NCI-H146 (cell line): ENCODE measurements at places on chromosomes 7 and 10.
A peak's percentile ranks its signal among the peaks of the same experiment; 100 is the strongest.

- no peak for DNase-seq
Observed at GRCh38 chr10:111954386-111954785, 229.2 kb downstream of the GPAM start.

DNA sequence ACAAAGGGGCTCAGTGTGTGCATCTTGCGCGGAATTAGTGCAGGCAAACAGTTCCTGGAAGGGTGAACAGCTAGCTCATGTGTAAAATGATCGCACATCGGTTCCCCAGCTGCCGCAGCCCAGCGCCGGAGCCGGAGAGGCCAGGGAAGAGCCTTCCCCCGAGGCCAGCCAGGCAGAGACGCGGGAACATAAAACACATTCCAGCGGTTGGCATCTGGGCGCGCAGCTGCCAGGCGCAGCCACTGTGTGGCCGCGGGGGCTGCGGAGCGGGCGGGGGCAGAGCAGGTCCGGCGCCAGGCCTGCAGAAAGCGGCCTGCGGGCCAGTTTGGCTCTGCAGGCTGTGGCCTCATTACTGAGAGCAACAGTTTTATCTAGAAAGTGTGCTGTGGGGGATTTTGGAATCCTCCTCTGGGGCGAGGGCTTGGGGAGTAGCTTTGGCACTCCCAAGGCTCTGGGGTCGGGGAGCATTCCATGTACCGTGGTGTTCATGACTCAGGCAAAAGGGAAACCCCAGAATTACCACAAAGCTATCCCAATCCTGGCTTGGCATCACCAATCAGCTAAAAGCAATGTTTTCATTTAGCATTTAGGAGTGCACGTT lies 74.3 kb downstream of the SAMD9 start:
- DNase-seq, result peak; percentile 44

GRCh38 chr7:147980826-147981813 lies 609.4 kb upstream of the C7orf33 start:
- DNase-seq, result no peak

- no peak for DNase-seq
Observed at GRCh38 chr10:77905086-77905748, 21.3 kb downstream of the DLG5 start.

GRCh38 chr7:134996097-134996550 lies 9.8 kb downstream of the AGBL3 start:
- no peak for DNase-seq

- DNase-seq, result peak; percentile 62
Observed at GRCh38 chr10:100970076-100970913, 991 bp downstream of the SEMA4G start.

GRCh38 chr7:30224511-30225062 lies 59.8 kb upstream of the ZNRF2 start:
- no peak for DNase-seq
